Upper lobe of left lung (tissue), 6 donors: ENCODE measurements at places on chromosomes 3 and 15. TPM values are rescaled to one million over a fixed set of nuclear protein-coding genes. Genes with fewer than 3 reads are reported as not detected.

MAGI1 gene
- total RNA-seq, result 62.3 TPM

- DNase-seq, result no peak
These were observed 69.5 kb upstream of the XCR1 start for GRCh38 chr3:46096781-46097180.

DNA sequence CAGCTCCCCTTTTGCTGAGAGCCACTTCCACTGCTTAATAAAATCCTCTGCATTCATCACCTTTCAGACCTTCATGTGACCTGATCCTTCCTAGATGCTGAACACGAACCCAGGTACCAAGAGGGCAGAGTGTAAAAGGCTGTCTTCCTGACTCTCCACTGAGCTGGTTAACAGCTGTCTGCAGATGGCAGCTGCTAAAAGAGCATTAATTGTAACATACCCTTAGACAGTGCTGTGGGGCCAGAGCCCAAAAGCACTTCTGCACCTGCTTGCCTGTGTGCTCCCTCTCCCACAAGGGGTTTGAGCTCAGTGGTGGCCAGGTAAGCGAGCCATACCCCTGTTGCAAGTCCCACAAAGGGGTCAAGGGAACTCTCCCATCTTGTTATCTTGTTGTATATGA, 187.3 kb downstream of the UBE2E2 start:
- no peak for DNase-seq

DNA sequence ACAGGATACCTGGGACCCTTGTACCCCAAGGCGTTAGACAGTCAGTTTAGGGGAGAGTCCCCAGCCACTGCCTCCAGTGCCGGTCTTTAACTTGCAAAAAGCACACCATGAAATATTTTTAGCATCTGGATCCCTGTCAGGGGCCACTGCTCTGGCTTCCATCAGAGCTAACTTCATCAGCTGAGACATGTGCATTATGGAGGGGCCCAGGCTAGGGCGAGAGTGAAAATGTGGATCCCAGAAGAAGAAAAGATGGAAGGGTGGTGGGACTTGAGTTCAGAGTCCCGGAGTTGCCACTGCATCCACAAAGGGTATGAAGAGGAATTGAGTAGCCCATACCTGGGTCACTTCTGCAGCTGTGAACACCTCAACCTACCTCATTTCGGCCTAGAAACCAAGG, 23.5 kb upstream of the SPATA12 start:
- no peak for DNase-seq

DNA sequence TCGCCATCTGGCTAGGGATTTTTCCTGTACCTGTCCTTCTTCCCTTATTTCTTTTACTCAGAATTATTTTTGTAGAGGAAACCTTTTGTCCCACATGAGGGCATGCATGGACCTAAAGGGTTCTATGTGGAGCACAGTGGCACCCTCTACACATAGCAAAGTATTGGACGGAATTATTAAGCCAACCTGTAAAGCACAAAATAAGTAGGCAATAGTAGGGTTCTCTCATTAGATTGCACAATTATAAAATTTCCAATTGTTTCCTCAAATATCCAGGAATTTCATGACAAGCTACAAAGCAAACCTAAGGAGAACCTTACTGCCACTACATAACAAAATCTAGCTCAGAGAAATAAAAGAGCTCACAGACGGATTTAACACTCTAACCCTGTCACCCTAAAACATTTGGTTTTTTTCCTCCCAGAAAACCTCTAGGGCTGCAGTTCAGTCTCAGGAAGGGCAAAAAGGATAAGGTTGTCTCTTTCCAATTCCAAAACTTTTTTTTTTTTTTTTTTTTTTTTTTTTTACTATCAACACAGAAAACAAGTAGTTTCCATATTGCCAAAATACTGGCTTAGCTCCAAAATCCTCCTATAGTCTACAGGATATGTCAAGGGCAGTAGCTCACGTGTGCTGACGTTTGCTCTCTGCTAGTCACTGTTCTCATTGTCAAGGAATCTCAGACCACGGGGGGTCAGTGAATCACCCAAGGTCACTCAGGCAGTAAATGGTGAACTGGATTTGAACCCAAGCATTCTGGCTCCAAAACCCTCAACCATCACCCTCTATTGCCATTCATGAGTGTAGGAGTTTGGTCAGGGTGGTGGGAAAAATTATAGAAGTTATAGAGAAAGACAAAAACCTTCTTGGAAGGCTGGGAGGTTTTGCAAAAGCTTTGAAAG, 52.3 kb downstream of the NCEH1 start:
- DNase-seq, result no peak

DNA sequence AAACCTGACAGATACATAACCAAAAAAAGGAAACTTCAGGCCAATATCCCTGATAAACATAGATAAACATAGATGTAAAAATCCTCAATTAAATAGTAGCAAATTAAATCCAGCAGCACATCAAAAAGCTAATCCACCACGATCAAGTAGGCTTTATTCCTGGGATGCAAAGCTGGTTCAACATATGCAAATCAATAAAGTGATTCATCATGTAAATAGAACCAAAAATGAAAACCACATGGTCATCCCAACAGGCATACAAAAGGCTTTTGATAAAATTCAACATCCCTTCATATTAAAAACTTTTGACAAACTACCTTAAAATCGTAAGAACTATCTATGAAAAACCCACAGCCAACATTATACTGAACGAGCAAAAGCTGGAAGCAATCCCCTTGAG, 882.2 kb downstream of the NTRK3 start:
- DNase-seq, result no peak

DNA sequence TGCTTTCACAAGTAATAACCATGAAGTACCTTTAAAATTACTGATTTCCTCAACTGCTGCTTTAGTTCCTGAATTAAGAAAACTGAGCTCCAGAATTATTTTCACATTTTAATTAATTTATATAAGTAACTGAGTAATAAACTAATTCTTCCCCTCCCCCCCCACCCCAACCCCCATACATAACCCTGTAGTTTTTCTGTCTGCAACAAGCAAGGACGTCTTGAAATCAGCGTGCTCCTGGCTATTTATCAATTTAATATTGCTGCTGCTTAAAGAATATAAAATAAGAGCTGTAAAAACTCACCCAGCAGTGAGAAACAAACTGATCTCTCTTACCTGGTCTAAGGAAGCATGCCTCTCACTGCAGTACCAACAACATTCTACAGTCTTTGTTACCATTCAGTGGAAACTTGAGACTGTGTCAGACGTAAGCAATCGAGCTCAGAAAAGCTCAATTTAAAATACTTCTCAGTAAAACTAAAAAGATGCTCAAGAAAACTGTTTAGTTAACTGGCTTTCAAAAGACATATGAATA, 121.0 kb downstream of the TFDP2 start:
- no peak for DNase-seq

- DNase-seq, result no peak
These were observed 158.2 kb upstream of the CHRM5 start for GRCh38 chr15:33810073-33810595.

- DNase-seq, result no peak
These were observed 56.7 kb downstream of the PLS1 start for GRCh38 chr3:142652826-142653292.

DNA sequence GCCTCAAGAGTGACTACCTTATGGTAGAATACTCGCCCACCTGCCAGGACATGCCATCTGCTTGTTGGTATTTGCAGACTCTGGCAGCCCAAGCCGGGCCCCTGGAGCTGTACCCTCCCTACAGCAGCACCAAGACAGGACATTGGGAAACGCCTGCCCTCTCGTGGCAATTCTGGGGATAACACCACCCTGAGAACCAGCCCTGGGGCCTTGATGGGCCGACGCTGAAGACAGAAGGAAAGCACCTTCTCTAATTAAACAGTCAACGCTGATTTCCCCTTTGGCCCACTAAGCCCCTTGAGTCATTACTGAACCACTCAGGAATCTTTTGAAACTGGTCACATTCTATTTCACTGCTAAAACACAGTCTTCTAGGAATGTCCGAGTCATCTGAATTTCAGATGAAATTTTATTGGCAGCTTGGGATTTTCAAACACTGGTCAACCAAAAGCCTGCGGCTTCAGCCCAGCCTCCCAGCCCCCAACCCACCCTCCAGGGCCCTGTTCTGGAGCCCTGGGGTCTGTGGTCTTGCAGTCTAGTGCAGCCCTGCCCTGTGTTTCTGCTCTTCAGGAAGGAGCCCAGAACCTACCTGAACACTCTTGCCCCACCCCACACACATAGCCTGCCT, 91.3 kb downstream of the TMEM266 start:
- peak; percentile 72 for DNase-seq

DNA sequence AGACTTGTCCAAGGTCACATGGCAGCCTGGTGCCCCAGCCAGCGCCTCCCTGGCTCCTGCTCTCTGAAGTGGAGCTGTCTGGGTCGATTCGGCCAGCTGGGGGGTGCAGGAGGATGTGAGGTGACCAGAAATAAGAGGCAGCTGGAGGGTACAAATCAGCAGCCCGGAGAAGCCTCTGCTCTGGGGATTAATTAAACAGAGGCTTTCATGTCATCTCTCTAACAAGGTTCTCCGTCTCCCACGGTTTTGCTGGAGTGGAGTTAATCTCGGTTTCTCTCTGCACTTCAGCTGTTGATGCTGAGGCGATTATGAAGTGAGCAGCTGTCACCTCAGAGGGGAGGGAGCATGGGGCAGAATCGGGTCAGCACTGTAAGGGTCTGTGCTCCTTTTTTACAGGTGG, 236.8 kb downstream of the TLE3 start:
- DNase-seq, result no peak

STRIT1 gene
- 2.1 TPM for total RNA-seq

- no peak for DNase-seq
These were observed 24.8 kb upstream of the RHO start for GRCh38 chr3:129503471-129504291.

NR1I2 gene
- 0.22 TPM for total RNA-seq
